ENCODE measurements at places on chromosomes 4 and X.

DNA sequence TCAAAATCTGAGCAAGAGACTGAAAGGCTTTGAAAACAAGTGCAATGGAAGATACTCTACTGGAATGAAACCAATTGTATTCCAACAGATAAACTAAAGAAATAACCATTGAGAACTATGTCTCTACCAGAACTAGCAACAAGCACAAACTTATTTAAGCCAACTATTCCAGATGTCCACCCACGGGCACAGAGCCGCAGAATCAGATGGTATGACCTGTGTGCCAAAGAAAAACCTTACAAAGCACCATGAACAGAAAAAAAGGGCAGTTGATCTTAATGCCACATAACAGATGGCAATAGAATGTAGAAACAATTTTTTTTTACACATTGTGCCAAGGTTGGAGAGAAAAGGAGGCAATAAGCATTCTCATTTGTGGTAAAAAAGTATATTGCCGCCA, 269.3 kb upstream of the ADGRL3 start:
- H3K27ac ChIP-seq, result no peak overlapping the region
- peaks cover 2% of the 10 kb centered on the region for H3K4me1 ChIP-seq
- H3K36me3 ChIP-seq, result no peaks in the 10 kb centered on the region
- H3K4me3 ChIP-seq, result no peak overlapping the region
- no peak for DNase-seq

GRCh38 chrX:12936947-12937346, 30.5 kb downstream of the TLR8 start:
- H3K27me3 ChIP-seq, result no peaks in the 10 kb centered on the region
- no peak for DNase-seq
- H3K36me3 ChIP-seq, result no peaks in the 10 kb centered on the region
- no peak overlapping the region for H3K4me3 ChIP-seq
- H3K4me1 ChIP-seq, result no peaks in the 10 kb centered on the region

DNA sequence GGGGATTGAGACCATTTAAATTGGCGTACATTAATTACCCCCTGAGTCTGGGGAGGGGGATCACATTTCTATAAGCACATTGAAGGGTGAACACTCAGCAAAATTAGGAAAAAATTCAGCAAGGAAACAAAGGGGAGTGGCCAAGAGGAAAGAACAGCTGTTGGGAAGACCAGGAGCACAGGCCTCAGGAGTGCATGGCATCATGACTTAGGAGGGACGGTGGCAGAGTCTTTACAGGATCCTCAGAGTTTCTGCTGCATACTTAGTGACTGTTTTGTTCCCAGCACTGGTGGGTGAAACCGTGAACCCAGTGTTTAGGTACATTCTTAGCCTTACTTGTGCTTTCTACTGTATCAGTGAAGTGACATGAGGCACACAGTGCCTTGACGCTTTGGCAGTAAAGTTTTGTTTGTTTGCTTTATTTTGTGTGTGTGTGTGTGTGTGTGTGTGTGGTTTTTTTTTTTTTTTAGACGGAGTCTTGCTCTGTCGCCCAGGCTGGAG, 121.3 kb downstream of the CBR4 start:
- peaks cover 20% of the 10 kb centered on the region for H3K36me3 ChIP-seq
- H3K27ac ChIP-seq, result peak overlapping the region; percentile 60
- peaks cover 93% of the 10 kb centered on the region for H3K4me1 ChIP-seq
- no peaks in the 10 kb centered on the region for H3K27me3 ChIP-seq
- no peak for DNase-seq

DNA sequence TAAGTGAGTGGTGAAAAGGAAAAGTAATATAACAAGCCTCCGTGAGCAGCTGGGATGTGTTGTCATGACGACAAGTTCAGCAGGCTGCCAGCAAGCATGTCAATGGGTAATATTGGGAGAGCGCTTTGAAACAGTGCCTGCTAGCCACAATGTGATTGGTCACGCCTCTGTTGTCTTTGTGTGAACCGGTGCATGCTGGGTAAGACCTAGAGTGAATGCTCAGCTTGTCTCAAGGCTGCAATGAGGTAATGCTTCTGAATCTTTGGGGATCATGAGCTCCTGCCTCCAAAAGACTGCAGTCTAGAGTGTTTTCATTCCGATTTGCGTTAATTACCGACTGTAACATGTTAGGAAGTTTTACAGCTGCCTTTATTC, 54.9 kb downstream of the STOX2 start:
- no peaks in the 10 kb centered on the region for H3K4me1 ChIP-seq
- H3K4me3 ChIP-seq, result no peak overlapping the region
- no peaks in the 10 kb centered on the region for H3K27me3 ChIP-seq
- no peak for DNase-seq
- no peaks in the 10 kb centered on the region for H3K36me3 ChIP-seq

DNA sequence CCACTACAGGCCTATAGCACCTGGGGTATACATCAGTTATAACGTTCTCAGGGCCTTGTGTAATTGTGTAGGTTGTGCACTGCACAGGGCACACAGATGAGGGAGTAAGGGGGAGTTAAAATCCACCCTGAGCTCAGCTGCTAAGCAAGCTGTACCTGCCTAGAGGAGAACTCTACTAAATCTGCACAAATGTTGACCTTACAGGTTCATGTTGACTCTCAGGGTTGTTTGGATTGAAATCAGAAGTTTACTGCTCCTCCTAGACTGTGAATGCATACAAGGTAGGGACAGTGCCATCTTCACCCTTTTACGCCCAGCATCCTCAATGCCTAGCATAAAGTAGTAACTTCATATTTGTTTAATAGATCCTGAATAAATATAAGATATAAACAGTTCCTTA, 89.8 kb downstream of the SMARCA1 start:
- H3K27ac ChIP-seq, result no peak overlapping the region
- H3K4me1 ChIP-seq, result no peaks in the 10 kb centered on the region
- no peaks in the 10 kb centered on the region for H3K36me3 ChIP-seq
- no peak overlapping the region for H3K4me3 ChIP-seq
- DNase-seq, result no peak

- DNase-seq, result no peak
- no peaks in the 10 kb centered on the region for H3K27me3 ChIP-seq
- no peaks in the 10 kb centered on the region for H3K36me3 ChIP-seq
- no peak overlapping the region for H3K4me3 ChIP-seq
Measured at GRCh38 chrX:26649534-26649933, 433.6 kb downstream of the MAGEB5 start.

GRCh38 chrX:2449135-2449886, 51.5 kb downstream of the DHRSX start:
- H3K4me1 ChIP-seq, result no peaks in the 10 kb centered on the region
- H3K27ac ChIP-seq, result no peak overlapping the region
- no peaks in the 10 kb centered on the region for H3K27me3 ChIP-seq
- no peak for DNase-seq
- H3K36me3 ChIP-seq, result peaks cover 7% of the 10 kb centered on the region
